ENCODE measurements at places on chromosomes 7 and 10.

DNA sequence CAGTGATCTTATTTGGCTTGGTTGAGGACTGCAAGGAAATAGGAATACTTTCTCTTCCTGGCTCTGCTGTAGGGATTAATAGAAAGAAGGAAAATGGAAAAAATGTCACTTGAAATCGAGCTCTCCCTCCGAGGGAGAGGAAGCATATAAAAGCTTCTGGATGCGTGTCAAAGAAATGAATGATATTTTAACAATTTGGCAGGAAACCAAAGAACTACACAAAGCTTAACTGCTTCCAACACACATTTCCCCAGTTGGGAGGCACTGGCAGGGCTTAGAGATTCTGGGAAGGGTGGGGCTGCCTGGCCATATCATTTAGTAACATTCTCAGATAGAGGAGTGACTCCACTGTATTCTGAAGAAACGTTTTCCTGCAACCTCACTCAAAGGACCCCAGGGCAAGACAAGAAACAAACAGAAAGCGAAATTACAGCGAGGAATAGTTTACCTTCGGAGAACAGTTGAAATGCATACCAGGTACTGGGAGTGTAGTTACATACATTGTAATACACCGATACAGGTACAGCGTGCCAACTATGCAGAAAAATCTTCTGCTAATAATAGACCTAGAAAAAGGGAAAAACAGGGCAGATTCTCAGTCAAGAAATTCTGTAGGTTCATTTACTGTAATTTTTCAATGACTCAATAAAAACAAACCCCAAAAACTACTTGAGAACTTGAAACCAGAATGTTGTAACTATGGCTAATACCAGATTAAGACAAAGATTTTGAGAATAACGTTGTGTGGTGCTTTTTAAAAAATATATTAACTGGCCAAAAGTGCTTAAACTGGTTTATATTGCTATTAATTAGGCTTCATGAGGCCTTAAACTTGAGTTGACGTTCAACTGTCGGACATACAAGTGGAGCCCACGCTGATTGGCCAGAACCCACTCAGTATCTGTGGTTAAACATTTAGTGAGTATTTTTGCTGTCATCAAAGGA lies 75.7 kb upstream of the ASAH2 start:
- peak; percentile 30 for DNase-seq

GRCh38 chr10:58952162-58952601 lies 224.3 kb upstream of the PHYHIPL start:
- no peak for DNase-seq

DNA sequence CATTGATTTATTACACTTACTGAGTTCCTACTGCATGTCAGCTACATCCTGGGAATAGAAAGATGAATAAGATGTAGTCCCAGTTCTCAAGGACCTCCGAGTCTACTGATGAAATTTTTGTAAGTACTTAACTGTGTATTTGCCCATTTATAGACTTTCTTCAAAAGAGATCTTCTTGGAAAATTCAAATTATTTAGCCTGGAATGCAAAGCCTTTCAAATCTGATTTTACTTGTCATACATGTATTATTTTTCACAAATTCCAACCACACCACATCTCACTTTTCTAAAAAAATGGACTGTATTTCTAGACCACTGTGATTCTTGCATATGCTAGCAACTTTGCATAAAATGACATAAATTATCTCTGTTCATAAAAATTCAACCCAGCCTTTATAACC lies 581.3 kb downstream of the ATRNL1 start:
- DNase-seq = no peak

DNA sequence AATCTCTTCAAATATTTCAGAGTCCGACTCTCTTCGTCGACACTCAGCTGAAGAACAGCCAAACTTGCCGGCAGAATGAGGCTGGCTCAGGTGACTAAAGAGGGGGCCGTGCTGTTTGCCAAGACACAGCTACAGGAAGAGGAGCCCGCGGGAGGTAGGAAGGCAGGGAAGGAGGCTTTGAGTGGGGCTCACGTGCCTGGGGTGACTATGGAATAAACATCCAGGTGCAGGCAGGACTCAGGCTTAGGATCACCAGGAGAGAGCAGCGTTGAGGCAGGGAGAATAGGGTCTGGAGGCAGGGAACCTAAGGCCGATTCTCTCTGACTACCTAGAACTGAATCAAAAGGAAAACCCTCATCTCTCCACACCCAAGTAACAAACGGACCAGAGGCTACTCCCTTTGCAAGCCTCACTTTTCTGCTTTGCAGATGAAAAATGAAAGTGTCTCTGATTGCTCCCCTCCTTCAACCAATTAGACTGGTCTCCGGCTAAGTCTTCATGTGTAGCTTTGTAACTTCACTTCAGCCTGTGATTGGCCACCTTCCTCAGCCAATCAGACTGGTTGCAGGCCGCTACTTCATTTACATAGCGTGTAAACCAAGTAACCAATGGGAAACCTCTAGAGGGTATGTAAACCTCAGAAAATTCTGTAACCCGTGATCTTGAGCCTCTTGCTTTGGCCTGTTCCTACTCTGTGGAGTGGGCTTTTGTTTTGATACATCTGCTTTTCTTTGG lies 19.7 kb upstream of the BNIP3 start:
- DNase-seq = no peak

DNA sequence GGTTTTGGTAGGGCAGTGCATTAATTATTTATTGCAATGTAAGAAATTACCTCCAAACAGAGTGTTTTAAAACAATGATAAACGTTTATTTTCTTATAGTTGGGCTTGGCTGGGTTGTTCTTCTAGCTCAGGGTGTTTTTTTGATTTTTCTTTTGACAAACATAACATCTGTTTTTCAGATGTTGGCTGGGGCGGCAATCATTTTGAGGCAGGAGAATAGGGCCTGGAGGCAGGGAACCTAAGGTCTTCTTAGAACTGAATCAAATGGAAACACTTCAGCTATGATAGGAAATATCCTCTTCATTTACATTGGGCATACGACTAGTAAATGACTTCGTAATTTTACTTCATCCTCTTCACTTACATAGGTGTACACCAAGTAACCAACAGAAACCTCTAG lies 47.4 kb upstream of the NAMPT start:
- no peak for DNase-seq

DNA sequence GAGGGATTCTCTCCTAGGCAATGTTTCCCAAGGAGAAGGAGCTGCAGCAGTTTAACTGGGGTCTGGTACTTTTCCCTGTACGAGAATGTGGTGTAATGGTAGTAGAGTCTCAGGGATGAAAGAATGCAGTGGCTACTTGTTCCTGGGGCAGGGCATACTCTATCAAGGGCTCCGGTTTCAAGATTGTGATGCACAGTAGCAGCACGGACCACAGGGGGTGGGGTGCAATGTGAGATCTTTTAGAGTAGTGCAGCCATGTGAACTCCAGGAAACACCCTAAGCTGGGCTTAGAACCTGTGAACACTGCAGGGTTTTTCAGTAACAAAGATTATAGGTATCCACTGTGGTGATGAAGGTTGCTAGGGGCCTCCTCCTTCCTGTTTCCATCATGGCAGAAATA lies 903.9 kb downstream of the NRG3 start:
- no peak for DNase-seq

DNA sequence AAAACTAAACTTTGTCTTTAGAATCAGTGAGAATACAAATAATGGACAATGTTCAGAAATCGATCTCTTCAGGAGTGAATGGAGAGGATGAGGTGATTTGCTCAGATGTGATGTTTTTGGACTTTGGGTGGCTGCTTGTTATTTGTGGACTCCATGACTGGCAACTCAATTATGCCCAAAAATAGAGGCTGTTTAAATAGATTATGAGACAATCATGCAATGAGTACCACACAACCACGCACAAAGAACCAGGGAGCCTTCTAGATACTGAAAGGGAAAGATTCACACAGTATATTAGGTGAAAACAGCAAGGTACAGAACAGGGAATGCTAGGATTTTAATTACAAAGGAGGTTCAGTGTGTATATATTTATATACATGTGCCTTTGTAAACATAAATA lies 141.3 kb upstream of the ANK3 start:
- no peak for DNase-seq

GRCh38 chr7:51035716-51036115 lies 253.0 kb upstream of the GRB10 start:
- no peak for DNase-seq

GRCh38 chr10:130630135-130630534 lies 493.9 kb downstream of the GLRX3 start:
- no peak for DNase-seq

GRCh38 chr7:38368191-38368605 lies 94.8 kb upstream of the TARP start:
- no peak for DNase-seq

GRCh38 chr10:8296090-8296733 lies 241.7 kb downstream of the GATA3 start:
- DNase-seq = no peak

GRCh38 chr10:112728997-112729396 lies 221.1 kb upstream of the TCF7L2 start:
- no peak for DNase-seq

- no peak for DNase-seq
Observed at GRCh38 chr7:113289140-113289740, 170.9 kb upstream of the SMIM30 start.

DNA sequence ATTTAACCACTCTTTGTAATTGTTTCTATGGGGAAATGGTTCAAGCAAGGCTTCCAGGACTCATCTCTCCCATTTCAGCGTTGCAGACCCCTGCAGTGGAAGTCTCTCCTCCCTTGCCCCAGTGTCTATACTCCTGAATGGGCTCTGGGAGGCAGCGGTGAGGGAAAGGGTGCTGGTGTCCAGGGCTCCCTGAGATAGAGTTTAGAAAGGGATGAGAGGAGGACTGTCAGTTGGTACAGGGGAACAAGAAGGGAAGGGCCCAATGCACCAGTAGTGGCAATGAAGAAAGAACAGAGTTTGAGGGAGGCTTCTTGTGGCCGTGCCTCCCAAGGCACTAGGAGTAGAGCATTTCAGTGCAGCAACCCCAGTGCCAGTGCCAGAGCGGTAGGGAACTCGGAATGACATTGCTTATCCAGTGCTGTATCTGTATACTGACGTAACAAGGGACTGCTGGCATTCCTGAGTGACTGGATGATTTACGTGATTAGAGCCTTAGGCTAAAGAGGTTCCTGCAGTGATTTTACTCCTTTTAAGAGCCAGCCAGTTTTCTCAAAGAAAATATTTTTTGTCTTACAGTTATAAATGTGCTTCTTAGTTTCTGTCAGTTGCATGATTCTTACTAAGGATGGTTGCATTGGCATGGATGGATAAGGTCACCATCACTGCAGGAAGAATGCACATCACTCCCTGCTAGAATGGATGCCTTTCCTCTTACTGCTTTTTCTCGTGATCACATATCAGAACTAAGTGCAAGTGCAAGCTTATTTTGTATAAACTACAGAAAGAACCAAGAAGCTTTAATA lies 28.0 kb downstream of the PRPF18 start:
- DNase-seq = no peak

Data from renal cortex interstitium (tissue), 15 donors.